ENCODE measurements at places on chromosomes 12 and 14. TPM values are rescaled to one million over a fixed set of nuclear protein-coding genes. Genes with fewer than 3 reads are reported as not detected.

DNA sequence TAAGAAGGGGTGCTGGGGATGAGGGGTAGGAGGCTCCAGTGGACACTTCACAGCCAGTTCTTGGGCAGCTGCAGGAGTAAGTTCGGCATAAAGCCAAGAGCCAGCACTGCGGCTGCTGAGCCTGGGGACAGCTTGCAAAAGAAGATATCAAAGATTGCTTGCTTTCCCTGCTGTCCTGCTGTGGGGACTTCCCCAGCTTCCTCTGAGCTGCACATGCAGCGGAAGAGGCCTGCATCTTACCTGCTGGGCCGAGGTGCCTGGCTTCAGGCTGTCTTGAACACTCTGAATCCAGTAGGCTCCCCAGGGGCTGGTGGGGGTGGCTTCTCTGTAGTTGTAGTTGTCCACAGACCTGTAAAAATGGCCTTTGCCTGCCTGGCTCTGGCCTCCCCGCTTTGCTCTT is 1.3 kb downstream of the CHGA start:
- no peak for DNase-seq

GRCh38 chr14:19975291-19975690 is at the start of gene OR4K15:
Gene OR4K15 (plus strand): TSS chr14:19975591. CDS start chr14:19975591, 0 bp downstream.
- no peak for DNase-seq

- DNase-seq = peak; percentile 37
Measured at GRCh38 chr12:100404769-100405407, 48.0 kb downstream of the SLC17A8 start.

DNA sequence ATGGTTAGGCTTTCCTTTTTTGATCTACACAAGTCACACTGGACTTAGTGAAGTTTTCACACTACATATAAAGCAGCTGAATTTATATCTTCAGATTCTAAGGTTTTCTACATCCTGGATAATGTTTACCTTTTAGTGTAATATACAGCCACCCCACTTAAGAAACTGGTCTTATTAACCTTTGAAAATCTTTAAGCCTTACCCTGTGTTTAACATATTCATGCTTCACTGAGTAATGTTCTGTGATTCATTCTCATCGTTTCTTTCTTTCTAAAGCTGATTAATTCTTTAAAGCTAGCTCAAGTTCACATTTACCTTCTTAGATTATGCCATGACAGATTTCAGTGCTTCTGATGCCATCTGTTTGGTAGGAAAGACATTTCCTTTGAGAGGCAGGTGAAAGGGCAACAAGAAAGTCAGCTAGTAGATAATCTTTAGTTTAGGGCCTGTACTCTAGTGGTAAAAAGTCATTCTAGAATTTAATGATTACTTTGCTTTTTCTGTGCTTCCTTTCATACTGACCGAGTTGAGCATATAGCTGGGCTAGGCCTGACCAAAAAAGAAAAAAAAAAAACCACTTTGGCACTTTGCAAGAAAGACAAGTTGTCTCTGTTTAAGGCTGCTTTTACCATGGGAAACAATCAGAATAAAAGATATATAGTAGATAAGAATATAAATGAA is 690.9 kb upstream of the FBXO33 start:
- DNase-seq = no peak

DNA sequence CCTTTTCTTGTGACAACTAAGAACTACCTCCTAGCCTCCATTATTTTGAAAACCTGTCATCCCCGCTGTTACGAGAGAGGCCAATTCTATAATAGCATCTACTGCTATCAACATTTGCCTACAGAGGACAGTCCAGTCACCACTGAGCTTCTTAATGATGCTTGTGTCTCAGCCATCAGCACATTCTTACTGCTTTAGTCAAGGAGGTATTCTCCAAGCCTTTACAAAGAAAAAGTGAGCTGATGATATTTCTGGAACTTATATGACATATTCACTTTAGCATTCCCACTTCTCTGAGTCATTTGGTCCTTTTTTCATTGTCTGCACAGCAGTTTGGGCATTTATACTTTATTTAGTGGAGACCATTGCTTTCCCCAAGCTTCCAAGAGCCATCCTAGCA is 497.7 kb upstream of the RPL10L start:
- no peak for DNase-seq

- DNase-seq = no peak
Measured at GRCh38 chr14:96380735-96381134, 11.2 kb upstream of the AK7 start.

DNA sequence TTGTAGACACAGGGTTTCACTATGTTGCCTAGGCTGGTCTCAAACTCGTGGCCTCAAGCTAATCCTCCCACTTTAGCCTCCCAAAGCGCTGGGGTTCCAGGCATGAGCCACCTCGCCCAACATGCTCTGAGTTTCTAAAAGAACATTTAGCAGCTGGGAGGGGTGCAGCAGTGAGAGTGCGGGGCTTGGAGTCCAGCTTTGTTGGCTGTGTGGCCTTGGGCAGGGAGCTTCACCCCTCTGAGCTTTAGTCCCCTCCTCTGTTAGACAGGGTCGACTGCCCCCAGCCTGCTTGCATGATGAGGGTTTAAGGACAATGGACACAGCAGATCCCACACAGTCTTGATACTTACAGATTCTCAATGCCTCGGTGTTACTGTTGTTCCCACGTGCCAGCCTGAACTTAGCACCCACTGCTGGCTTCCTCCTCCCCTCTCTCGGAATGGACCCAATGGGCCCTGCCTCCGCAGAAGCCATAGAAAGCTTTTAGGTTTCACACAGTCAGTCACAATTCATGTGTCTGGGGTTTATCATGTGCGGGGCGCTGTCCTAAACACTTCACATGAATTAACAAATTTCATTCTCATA is 54.6 kb downstream of the PSMA6 start:
- DNase-seq = no peak

DNA sequence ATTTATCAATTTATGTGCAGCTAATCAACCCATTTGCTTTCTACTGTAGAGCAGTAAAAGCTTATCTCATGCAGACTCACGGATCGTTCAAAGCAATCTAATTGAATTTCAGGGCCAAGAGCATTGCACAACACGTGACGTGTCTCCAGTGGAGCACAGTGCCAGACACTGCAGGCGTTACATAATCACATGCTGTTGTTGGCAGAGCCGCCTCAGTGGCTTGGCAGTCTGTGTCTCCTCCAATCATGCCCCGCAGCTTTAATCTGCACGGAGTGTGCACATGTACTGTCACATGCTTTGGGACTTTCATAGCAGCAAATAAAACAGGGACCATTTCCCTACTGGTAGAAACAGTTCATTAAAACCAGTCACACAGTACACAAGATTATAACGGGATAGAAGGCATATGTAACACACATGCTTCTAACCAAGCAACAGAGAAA is 309.3 kb downstream of the ITPR2 start:
- no peak for DNase-seq

GRCh38 chr12:130993759-130994670 is 40.3 kb downstream of the ADGRD1 start:
- DNase-seq = no peak

DNA sequence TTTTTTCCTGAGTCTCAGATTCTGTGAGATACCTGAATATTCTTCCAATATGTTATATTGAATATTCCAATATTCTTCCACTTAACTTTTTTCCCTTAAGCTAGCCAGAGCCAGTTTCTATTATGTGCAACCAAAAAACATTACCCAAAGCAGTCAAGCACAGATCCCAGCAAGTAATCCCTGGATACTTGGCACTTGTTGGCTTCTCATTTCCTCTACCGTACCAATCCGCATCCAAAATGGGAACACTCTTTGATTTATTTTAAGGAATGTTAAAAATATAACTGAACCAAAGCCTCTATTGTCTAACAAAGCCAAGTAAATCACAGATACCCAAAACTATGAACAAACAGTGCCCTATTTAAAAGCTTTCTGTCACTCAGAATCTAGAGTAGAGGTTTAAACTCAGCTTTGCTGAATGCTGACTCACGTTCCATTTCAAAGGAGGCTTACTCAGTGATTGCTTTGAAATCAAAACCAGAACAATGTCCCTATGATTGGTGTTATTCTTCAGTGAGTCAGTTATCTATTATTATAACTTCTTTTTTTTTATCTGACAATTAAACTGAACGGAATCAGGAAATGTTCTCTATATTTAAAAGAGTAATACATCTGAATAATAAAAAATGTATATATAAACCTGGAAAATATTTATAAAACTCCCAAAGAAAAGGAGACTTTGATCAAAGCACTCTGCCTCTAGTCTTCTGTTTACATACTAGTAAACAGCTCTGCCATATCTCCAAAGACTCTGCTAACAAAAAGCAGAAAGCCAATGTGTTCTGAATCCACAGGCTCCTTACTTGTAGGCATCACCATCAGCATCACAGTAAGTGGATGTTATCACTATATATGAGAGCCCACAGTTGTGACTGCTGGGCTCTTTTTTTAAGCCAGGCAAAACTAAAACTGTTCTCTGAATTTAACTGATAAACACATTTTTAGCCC is 360.8 kb downstream of the CCDC91 start:
- no peak for DNase-seq

CCDC175 gene
- not detected for total RNA-seq

MANSC1 gene
- total RNA-seq = 56.6 TPM

C1R gene
- 1.4 TPM for total RNA-seq
